ENCODE measurements at places on chromosomes 5 and 9.

- no peak for DNase-seq
Measured at GRCh38 chr5:135964670-135965320, 10.0 kb upstream of the LECT2 start.

DNA sequence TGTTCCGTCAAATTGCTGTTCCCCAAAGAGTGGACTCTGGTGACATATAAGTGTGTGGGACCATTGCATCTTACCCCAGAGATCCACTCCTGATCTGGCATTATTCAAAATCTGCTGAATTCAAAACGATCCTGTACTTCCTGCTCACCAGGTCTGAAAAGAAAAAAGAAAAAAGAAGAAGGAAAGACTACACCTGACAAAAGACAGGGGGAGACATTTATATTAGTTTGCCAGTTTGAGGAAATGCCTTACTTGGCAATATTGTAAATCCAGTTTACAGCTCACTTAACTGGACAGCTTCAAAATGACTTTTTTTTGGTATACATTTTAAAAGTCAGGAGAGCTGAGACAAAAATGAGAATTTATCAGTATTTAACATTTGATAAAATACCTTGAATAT, 15.0 kb upstream of the GRHPR start:
- no peak for DNase-seq

DNA sequence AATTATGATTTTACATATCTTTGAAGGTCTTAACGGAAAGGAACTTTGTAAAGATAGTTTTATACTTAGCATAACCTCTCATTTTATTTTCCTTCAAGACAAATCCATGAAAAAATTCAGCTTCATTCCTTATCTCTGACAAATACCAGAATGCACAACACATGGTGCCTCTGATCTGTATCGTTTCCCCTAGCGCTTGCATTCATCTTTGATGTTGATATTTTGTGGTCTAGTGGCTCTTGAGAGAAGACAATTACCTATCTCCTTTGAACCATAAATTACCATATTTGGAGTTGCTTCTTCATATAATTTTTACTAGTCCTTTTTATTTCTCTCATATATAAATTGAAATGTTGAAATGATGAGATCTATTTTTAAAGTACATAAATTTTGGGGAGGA, 551.3 kb downstream of the PDE4D start:
- DNase-seq, result no peak

GRCh38 chr9:117705386-117705785, 1.2 kb downstream of the TLR4 start:
- no peak for DNase-seq

GRCh38 chr9:127767909-127768331, 10.5 kb downstream of the SH2D3C start:
- no peak for DNase-seq

- DNase-seq, result no peak
Measured at GRCh38 chr5:98489021-98489420, 284.4 kb upstream of the RGMB start.

DNA sequence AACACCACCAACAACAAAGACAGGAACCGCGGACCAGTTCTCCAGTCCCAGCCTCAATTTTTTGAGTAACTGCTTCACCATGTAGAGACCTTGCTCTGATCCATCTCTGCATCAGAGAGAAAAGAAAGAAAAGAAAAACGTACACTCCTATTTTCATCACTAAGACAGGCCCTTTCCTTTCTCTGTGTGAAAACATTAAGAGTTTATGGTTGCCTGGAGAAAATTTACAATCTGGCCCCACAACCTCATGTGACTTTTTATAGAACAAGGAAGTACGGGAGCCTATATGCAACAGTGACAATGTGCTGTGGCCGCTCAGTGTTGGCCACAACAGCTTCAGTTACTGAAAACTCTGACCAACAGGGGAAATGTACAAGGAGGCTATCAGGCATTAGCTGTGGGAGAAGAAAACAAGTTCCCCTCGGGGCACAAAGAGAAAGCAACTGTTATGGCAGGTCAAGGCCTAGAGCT, 272.9 kb upstream of the PTGER4 start:
- DNase-seq, result no peak

DNA sequence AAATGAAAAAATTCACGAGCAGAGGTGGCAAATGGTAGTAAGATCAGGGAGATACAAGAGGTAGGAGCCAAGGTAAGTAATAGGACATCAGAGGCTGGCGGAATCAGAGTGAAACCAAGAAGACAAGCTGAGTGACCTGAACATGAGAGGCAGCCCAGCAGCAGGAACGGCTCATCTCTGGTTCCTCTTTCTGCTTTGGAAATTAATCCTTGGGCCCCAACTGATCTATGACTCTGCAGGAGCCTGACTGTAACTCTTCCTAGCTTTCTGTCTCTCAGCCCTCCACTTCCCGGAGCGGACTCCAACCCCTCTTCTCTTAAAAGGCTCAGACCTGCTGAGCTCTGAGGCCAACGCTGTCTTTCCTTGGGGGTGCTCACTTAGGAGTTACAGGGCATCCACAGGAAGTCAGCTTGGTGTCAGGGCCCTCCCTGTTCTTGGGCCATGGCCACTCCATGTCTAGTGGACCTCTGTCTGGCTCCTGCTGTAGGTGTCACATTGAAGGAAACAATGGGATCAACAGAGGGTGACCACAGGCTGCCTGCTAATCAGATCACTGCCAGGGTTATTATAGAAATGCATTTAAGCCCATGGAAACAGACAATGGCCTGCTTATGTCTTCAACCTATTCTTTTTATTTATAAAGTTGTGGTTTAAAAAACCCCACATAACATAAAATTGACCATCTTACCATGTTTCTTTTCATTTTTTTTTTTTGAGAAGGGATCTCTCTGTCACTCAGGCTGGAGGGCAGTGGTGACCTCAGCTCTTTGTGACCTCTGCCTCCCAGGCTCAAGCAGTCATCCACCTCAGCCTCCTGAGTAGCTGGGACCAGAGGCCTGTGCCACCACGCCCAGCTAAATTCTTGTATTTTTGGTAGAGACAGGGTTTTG, 22.5 kb upstream of the SHB start:
- no peak for DNase-seq

DNA sequence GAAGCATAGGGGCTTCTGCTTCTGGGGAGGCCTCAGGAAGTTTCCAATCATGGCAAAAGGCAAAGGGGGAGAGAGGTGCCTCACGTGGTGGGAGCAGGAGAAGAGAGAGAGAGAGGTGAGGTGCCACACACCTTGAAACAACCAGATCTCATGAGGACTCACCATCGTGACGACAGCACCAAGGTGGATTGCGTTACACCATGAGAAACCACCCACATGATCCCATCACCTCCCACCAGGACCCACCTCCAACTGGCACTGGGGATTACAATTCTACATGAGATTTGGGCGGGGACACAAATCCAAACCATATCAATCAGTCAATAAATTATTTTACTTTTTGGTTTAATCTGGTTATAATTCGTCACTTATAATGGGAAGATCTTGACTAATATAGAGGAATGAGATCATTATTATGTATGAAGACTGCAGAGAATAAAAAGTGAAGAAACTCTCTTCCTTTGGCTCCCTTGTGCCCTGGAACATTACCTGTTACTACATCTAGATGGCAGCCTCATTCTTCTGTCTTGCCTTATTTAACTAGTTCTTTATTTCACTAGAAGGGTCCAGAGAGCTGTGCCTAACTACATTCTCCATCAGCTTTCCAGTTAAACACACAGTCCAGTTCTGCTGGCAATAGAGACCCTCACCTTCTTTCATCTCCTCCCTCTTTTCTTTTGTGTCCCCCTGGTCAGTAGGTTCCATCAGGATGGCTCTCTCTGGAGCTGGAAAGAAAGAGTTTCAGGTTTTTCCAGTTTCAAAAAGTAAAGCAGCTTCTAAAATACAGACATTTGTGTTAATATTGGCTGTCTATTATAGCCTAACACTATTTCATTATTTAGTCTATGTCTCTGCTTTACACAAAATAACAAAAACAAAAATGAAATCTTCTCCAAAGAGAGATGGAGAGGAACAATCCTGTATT, 21.7 kb upstream of the SPINK7 start:
- DNase-seq, result no peak

GRCh38 chr5:149961186-149961685, 678 bp downstream of the SLC26A2 start:
- no peak for DNase-seq

GRCh38 chr5:178284093-178284675, 51.6 kb upstream of the PHYKPL start:
- no peak for DNase-seq

GRCh38 chr5:172595596-172596455, 45.2 kb upstream of the NEURL1B start:
- no peak for DNase-seq

DNA sequence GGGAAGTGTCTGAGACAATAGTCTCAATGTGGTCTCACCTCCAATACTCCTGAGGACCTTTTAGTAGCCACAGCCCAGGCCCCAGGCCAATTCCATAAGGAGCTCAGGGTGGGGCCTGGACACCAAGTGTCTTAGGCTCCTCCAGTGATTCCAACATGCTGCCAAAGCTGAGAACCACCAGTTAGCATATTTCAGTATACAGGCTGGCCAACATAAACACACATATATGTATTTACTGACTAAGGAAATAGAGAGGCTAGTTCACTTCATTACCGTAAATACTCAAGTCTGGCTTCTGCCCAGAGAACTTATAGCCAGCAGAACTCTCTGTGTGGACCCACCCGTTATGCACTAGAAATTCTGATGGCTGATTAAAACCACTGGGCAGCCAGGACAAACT, 24.1 kb downstream of the S1PR3 start:
- DNase-seq, result no peak

- DNase-seq, result no peak
Measured at GRCh38 chr9:68780380-68780712, 75.3 kb downstream of the PIP5K1B start.

GRCh38 chr5:130189961-130190360, 285.7 kb downstream of the CHSY3 start:
- no peak for DNase-seq

- no peak for DNase-seq
Measured at GRCh38 chr5:9401786-9402472, 143.9 kb downstream of the SEMA5A start.

GRCh38 chr9:131603199-131603598, 57.9 kb downstream of the PRRT1B start:
- DNase-seq, result no peak

- no peak for DNase-seq
Measured at GRCh38 chr5:125972706-125973105, 450.5 kb upstream of the GRAMD2B start.

- no peak for DNase-seq
Measured at GRCh38 chr5:84242286-84242685, 142.4 kb downstream of the EDIL3 start.

DNA sequence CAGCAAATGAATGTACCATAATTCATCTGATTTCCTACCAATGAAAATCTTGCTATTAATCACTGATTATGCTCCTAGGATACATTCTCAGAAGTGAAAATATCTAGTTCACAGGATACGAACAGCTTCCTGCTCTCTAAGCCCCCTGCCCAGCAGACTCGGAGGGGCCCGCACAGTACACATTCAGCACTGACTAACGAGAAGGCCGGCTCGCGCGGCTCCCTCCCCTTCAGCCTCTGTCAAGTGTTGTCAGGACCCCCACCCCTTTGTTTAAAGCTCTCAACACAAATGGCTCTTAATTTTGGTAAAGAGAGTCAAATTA, 82.0 kb downstream of the PRRT1B start:
- DNase-seq, result no peak

- DNase-seq, result no peak
Measured at GRCh38 chr9:132543960-132544359, 38.4 kb upstream of the BARHL1 start.

GRCh38 chr5:9888501-9888901, 258.4 kb upstream of the TAS2R1 start:
- DNase-seq, result no peak

GRCh38 chr5:71658916-71659662, 60.0 kb upstream of the CARTPT start:
- DNase-seq, result no peak

DNA sequence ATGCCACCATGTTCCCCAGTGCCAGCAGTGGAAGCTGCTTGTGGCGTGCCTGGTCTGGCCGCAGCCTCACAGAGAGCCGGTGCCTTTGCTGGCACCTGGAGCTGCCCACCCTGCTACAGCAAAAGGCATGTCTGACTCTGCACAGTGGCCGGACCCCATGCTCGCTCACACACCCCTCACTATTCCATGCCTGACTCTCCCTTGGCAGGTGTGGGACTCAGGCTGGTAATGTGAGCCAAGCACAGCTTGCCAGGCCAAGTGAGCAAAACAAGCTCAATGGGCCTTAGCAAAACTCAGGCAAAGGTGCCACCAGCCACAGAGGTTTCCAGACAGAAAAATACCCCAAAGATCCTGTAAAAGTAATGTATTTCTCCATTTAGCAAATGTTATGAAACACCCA, 15.5 kb downstream of the GNA14 start:
- no peak for DNase-seq

DNA sequence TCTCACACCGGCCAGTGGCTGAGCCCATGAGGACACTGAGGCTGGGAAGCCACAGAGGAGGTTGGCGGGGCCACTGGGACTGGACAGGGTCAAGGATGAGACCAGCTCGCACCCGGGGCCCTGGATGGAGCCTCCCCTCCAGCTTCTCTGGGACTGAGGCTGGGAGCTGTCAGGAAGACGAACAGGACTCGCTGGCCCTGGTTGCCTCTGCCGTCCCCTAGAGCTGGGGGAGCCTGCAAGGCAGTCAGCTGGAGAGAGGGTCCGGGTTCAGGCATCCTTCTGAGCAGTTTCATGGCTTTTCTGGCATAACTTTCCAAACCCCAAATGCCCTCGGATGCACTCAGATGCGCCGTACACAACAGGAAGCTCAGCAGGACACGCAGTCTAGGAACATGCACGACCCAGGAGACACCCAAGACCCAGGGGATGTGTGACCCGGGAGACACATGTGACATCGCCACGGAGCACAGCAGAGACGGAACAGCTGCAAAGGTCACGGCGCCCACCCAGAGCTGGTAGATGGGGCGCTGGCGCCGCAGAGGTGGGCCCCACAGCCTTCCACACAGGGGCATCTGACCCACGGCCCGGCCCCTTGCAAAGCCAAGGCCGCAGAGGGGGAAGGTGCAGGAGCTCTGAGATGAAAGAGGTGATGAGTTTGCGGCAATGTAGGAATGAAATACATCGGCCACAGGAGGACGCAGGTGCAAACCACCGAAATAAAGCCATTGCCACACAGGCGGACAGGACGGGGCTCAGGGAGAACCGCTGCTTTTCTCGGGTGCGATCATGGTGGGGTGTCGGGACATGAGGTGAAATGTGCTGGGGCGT, 17.1 kb downstream of the TPPP start:
- peak; percentile 56 for DNase-seq

- no peak for DNase-seq
Measured at GRCh38 chr5:171848486-171848885, 62.9 kb downstream of the SMIM23 start.

DNA sequence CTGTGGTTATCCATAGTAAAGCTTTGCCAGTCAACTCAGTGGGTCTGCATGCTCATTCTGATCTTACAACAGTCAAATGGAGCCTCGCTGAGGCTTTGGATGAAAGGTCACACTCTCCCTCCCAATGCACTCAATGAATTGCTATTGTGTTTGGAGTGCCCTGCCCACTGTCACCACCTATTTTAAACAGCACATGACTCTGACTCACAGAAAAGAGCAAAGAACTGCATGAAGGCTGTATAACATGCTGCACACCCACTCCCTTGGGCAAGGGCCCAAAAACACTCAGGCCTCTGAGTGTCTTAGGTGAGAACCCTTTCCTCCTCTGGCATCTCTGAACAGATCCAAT, 118.7 kb upstream of the CCDC112 start:
- DNase-seq, result no peak

- DNase-seq, result no peak
Measured at GRCh38 chr9:136676920-136677686, 10.2 kb downstream of the AGPAT2 start.
